ENCODE measurements at places on chromosomes 5 and 9.

DNA sequence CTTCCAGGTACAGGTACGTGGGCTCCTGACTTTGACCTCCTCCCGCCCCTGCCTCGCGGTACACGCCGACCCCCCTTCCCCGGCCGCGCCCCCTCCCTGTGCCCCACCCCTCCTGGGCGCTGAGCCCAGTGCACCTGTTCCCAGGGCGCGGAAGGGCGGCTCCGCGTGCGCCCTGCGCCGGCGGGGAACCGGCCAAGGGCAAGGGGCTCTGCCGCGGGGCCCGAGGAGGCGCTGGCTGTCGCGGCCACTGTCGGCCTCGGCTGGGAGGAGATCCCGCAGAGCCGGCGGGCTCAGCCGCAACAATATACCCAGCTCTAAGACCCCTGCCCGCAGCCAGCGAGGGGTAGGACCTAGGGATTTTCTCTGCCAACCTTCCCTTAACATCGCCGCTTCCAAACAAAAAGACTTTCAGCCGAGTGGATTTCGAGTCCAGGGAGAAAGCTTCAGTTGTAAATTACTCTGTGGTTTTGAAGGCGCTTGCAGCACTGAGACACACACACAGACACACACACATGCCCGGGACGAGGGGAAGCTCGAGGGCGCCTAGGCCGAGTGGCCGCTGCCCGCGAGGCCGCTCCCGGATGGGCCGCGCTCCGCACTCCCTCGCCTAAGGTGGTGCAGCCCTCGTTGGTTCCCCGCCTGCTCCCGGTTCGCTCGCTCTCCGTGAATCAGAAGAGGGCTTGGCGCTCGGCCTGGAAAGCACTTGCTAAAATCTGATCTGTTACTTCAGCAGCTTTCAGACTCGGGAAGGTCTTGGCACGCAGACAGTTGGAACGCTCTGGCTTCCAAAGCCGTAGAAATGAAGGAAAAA, 1.2 kb downstream of the FGF18 start:
- no peak for DNase-seq

- DNase-seq, result no peak
Measured at GRCh38 chr9:112747094-112747493, 3.5 kb upstream of the SNX30 start.

- no peak for DNase-seq
Measured at GRCh38 chr5:159058716-159059636, 40.7 kb downstream of the EBF1 start.

GRCh38 chr9:127983847-127984289, 3.1 kb upstream of the EEIG1 start:
- no peak for DNase-seq
